ENCODE measurements at places on chromosomes 7 and 10.

GRCh38 chr7:51311166-51311565 lies 5.4 kb downstream of the COBL start:
- DNase-seq: no peak

GRCh38 chr10:62021978-62022802 lies 120.7 kb downstream of the ARID5B start:
- DNase-seq: no peak

GRCh38 chr7:90582164-90582563 lies 14.0 kb upstream of the CDK14 start:
- no peak for DNase-seq

- DNase-seq: no peak
Measured at GRCh38 chr10:91271886-91272285, 51.4 kb downstream of the PCGF5 start.

- no peak for DNase-seq
Measured at GRCh38 chr10:100446130-100446761, 16.6 kb upstream of the WNT8B start.

DNA sequence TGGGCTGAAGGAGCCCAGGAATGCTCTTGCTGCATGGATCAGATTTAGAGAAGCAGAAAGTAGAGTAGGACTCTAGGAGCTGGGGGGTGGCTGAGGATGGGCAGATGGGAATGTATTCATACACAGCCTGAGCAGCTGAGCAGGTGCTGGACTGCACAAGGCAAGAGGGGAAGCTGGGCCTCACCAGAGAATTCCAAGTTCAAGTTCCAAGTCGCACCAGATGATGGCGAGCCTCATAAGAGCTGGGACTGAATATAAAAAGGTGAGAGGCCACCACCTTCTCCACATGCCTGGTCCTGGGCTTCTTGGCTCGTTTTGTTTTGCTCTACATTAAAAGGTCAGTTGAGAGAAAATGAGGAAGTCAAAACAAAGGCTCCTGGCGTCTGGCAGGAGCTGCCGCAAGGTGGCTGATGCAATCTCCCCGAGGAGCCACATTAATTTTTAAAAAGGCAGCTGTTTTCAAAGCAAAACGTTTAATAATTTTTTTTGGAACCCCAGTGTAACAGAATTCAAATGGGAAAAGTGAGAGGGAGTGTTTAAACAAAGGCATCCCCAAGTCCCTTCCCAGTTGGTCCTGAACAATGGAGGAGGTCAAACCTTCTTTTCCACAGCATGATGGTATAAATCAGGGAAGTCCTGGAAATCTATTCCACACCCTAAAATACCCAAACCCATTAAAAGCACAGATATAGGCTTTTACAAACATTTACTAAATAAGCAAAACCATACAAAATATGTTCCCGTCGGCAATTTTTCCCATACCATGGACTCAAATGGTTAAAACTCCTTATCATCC lies 9.5 kb downstream of the CYREN start:
- DNase-seq: no peak

DNA sequence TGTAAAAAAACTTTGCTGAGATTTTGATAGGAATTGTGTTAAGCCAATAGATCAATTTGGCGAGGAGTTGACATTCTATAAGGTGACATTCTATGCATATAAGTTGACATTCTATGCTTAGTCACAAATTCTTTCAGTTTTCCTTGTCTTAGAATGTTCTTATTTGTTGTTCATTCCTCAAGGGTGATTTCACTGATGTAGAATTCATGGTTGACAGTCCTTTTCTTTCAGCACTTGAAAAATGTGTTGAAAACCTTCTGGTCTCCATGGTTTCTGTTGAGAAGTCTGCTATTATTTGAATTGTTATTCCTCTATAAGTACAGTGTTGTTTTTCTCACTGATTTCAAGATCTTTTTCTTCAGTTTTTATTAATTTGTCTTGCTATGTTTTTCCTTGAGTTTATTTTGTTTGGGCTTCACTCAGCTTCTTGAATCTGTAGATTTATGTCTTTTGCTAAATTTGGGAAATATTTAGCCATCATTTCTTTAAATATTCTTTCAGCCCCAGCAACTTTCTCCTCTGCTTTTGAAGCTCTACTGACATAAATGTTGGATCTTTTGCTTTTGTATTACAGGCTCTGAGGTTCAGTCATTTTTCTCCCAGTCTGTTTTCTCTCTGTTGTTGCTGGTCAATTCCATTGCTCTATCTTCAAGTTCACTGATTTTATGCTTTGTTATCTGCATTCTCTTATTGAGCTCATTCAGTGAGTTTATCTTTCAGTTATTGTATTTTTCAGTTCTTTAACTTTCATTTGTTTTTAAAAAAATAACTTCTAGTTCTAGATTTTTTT lies 154.9 kb downstream of the SDK1 start:
- no peak for DNase-seq

- no peak for DNase-seq
Measured at GRCh38 chr7:149166142-149166541, 18.9 kb downstream of the ZNF398 start.

DNA sequence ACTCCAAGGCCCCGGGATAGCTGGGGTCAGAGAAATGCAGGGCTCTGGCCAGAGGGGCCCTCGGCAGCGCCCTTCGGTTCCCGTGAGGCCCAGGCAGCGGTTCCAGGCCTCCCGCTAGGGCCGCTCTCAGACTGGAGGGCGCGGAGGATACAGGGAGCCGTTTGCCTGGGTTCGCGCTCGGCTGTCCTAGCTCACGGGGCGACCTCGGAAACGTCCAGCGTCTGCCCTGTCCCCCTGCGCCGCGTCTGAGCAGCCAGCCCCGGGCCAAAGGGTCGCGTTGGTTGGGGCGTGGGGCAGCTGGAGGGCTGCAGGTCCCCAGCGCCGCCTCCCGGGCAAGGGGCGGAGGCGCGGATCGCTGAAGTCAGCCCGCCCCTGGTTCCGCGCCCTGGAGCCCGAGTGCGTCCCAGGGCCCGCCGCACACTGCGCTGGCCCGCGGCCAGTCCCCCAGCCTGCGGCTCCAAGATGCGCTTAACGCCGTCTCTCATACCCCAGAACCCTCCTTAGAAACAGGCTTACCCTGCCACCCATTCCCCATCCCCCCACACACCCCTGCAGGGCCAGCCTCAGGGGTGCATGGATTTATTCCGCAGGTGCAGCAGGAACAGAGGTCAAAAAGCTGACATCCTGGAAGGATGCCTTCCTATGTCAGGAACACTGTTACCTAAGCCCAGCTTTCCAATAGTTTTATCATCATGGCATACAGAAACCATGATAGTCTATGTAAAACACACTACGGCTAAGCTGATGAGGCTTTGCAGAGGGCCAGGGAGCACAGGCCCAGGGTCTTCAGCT lies 22.1 kb upstream of the OPN4 start:
- no peak for DNase-seq

DNA sequence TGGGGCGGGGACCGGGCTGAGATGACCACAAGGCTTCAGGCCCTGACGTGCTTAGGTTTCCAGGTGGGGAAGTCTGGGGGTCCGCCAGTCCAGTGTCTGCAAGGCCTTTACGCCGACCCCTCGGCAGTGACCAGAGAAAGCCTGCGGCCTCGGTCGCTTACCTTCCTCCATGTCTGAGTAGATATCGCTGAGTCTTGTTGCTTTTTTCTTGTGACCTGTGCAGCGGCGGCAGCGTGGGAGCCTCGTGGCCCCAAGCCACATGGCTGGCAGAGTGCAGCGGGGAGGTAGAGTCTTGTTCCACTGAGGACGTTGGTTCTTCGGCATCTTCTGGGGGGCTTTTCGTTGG lies 329 bp downstream of the NOLC1 start:
- DNase-seq: no peak

DNA sequence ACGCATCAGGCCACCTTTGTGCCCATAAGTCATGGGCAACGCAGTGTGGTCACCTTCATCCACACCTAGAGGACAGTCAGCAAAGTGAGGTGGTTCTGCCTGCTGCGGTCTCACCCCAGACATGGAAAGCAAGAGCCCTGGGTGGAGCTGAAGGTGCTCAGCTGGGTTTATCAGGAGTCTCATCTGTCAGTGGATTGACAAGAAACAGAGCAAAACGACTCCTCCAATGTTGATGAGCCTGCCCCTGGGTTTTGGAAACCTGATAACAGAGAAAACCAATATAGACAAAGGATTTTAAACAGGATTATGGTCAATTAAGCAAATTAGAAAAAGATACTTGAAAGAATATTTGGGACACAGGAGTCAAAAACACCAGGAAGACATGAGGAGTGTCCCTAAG lies 229.3 kb upstream of the PRSS58 start:
- DNase-seq: no peak

GRCh38 chr10:72649291-72649690 lies 23.4 kb upstream of the MICU1 start:
- no peak for DNase-seq

GRCh38 chr7:1576521-1577253 lies 6.9 kb upstream of the PSMG3 start:
- no peak for DNase-seq

GRCh38 chr10:118669835-118670234 lies 74.4 kb upstream of the PRLHR start:
- DNase-seq: no peak

DNA sequence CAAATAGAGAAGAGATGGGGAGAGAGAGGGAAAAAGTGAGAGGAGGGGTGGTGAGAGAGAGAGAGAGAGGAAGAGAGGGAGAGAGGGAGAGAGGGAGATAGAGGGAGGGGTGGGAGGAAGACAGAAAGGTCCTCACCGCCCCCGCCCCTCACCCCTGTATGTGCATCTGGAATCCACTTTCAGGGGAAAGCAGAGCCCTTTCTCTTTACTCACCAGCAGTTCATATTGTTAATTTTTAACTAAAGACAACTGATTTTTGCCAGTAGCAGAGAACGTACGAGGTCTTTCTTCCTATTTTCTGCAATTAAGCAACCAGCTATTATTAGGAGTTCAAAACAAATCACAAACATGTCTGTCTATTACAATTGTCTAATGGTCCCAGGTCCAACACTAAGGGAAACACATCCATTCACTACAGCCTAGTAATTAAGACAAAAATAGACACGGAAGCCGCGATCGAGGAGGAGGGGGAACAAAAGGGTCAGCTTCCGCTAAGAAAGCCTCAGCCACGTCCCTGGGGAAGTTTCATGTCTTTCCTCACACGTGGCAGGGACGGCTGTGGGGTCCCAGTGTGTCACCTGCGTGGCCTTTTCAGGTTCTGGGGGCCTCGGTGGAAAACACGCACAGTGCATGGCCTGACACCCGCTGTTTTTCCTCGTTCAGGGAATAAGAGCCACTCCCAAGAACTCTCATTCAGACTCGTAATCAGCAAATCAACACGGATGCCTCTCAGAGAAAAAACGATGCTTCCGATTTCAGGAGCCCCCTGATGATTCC lies 572.0 kb downstream of the PTPRN2 start:
- DNase-seq: peak; percentile 69

DNA sequence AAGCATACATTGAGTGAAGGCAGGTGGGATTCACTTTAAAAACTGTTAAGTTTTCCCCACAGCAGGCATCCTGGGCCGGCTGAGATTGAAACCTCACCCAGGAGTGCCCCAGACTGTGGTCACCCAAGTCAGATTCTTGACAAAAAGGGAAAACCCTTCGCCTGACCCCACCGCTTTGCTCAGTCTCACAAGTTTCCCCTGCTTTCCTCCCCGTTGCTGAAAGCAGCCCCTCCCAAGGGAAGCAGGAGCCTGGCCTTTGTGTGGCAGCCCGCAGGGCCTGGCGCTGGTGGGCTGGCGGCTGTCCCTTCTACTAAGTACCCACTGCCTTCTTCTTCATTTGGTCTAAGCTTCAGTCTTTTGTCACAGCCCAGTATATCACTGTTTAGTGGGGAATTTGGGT lies 16.0 kb downstream of the RNF32 start:
- DNase-seq: no peak

DNA sequence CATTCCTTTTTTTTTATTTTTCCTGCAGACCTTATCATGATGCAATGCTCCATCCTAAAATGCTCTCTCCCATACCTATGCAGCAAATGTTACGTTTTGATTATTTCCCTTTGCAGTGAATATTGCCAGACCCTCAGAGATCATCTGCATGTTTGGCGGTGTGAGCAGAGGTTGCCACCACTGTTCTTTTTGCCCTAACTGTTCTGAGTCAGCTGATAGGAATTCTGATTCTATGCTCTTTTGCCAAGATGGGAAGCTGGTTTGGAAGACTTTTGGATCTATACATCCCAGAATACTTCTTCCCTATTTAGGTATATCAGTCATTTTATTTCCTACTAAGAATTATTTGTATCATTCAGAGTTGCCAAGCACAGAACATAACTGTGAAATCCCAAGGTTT lies 130.5 kb downstream of the KLF6 start:
- no peak for DNase-seq

- DNase-seq: peak; percentile 71
Measured at GRCh38 chr7:107463139-107464078, 6.4 kb upstream of the GPR22 start.

- DNase-seq: no peak
Measured at GRCh38 chr7:150958597-150958996, 19.5 kb downstream of the KCNH2 start.

- DNase-seq: no peak
Measured at GRCh38 chr10:49564461-49565009, 25.6 kb upstream of the ERCC6 start.

GRCh38 chr7:43076189-43076605 lies 36.2 kb upstream of the HECW1 start:
- no peak for DNase-seq

All from NCI-H2227 treated with DMSO at 0.1 percent for 48 hours (cell line).